Vagina (tissue), 2 donors: ENCODE measurements at places on chromosomes 6 and 20. TPM values are rescaled to one million over a fixed set of nuclear protein-coding genes. Genes with fewer than 3 reads are reported as not detected.

Gene SSR1
- 48.1 TPM for total RNA-seq

Gene SLC22A7
- total RNA-seq, result not detected

DNA sequence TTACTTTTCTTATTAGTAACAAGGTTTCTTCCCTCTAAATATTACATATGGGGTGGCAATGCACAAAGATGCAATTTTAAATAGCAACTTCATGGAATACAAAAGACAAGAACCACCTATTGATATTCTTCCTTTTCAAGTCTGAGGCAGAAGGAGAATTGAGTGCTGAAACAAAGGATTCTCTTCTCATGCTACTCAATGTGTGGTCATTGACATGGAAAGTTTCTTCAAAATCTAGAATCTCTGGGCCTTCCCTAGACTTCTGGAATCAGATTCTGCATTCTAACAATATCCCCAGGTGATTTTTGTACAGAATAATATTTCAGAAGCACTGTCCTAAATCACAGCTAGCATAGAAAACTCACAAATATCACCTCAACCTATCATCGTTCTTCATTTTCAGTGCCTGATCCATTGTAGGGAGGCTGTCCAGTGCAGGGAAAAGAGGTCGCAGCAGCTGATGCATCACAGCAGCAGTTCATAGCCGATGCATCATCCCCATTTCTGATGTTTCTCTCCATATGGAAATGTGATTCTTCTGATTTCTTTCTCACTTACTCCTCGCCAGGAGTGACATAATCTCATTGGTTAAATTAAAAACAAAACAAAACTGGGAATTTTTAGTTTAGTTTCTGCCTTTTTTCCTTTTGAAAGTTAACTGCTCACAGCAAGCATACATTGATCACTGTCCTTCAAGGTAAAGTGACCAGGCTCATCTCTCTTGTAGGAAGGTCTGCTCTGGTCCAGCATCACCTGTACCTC, 139.5 kb upstream of the FAM83B start:
- DNase-seq, result no peak

DNA sequence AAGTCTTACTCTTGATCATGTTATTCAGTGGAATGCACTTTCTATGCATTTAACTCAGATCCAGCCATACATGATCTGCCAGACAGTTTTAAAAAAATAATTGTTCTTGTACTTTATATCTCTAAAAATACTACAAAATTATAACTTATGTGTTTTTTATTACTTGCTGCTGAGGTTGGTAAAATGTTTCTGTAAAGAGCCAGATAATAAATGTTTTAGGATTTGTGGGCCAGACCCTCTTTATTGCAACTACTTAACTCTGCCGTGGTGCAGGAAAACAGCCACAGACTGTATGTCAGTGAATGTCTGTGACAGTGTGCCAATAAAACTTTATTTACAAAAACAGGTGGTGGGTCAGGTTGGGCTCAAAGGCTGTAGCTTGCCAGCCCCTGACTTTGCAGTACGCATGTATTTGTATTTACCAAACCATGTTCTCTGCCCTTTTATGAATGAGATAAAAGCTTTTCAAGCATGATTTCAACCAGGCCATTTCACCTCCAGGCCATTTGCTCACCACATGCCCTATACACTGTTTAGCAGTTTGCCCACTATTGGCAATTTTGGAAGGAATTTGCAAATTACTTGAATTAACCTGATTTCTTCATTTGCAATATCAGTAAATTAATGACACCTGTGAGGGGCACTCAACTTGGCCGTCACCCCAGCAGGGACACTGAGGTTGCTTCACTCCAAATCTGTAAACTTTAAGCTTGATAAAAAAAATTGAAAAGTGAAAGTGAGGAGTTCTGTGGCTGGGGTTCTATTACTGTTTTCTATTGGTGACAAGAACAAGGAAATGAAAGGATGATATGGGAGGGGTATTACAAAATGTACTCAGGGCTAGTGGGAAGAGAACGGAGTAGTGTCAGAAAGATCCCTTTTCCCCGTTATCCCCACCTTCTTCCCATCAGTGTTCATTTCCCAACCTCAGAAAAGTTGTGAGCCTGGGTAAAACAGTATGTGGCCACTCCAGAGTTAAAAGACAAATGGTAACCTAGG, 133.4 kb downstream of the CEBPB start:
- DNase-seq, result no peak

DNA sequence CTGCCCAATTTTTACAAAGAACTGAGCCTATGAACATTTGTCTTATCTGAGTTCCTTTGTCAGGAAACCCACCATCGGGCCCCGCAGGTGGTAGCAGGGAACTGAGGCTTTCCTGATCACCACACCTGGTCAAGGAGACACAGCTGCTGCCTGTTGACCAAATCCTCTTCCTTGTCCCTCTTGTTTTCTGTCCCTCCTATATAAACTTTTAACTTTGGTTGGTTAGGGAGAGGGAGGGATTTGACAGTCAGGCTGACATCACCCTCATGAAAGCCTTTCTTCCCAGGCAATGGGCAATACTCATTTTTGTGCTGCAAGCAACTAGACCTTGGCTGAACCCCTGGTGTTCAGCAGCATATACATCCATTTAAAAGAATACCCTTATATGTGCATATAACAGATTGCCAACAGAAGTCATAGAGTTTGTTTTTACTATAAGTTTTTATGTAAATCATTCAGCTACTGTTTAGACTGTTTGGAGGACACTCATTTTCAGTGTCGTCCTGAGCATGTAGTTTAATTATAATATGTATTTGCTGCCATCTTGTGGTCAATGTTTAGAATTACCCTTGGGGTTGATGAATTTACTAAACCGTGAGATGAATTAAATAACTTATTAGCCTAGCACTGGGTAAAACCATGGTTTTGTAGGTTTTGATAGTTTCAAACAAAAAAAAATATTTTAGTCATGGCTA, 17.0 kb downstream of the CRISP1 start:
- DNase-seq, result no peak

GRCh38 chr6:53725791-53726575, 60.4 kb upstream of the KLHL31 start:
- DNase-seq, result no peak

DNA sequence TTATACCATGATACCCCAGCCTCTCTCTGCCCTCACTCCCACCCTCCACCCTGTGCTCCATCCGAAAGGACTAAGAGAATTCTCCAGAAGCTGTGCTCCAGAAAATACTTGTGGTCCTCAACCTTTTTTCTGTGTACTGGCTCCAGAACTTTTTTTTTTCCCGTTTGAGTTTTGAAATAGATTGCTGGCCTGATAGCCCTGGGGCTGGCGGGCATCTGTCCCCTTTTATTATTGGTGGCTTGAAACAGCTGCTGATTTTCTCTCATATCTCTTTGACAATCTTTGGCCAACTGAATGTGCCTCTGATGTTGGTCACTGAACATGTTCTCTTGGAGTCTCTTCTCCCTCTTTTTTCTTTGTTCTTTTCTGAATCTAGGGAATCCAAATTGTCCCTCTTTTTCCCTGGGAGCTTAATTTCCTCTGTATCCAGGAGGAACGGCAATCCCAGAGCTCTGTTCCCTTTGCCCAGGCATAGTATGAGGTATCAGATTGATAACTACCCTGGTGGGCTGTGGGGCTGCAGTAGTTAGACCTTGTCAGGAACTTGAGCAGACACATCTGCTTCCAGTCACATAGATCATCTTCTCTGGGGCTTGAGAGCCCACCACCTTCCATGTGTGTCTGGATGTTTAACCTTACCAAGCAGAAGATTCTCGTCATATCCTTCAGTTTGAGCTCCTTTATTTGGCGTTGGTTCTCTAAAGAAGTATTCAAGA, 1.6 kb downstream of the PPARD start:
- no peak for DNase-seq

GRCh38 chr6:153135681-153136080, 4.6 kb upstream of the RGS17 start:
- no peak for DNase-seq

GRCh38 chr20:36214684-36215256, 21.5 kb upstream of the AAR2 start:
- no peak for DNase-seq
